PC-9 (cell line): ENCODE measurements at places on chromosomes 3 and 15. TPM values are rescaled to one million over a fixed set of nuclear protein-coding genes. Genes with fewer than 3 reads are reported as not detected.

- no peak for DNase-seq
Observed at GRCh38 chr3:107978131-107979055, 112.4 kb downstream of the CD47 start.

- DNase-seq, result no peak
Observed at GRCh38 chr3:98012979-98013378, 22.1 kb downstream of the GABRR3 start.

GRCh38 chr3:23159929-23160328 is 43.2 kb upstream of the UBE2E2 start:
- DNase-seq, result no peak

- DNase-seq, result peak; percentile 62
Observed at GRCh38 chr3:141370065-141370533, 1.8 kb downstream of the ZBTB38 start.

DNA sequence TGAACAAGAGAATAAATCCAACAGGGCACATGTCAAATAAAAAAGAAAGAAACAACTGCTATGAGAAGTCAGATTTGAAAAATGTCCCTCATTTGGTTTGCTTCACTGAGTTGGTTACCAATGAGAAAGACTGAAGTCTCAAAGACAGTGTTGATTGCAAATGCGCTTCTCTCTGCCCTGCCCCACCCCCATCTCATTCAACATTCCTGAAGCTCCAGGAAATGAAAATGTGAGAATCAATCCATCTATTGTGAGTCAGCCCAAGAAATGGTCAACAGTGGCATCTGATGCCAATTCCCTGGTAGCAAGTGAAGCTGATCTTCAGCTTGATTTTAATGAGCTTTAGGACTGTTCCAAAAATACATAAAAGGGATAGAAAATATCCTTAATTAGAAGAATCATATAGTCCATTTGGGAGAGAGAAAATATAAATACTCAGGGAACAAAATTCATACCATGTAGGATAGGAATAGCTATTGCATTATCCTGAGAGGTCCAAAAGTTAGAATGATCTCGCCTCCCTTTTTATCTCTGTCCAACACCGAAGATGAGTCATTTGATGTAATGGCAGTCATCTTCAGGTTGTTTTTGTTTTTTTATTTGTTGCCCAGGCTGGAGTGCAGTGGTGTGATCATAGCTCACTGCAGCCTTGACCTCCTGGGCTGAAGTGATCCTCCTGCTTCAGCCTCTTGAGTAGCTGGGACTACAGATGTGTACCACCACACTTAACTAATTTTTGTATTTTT is 200.3 kb upstream of the UMPS start:
- no peak for DNase-seq

Gene C15orf61
- total RNA-seq, result 6.5 and 6.8 TPM in 2 replicates
